ENCODE measurements at places on chromosomes 1 and 21.

GRCh38 chr21:41241341-41241740, 73.4 kb downstream of the BACE2 start:
- DNase-seq, result no peak

- no peak for DNase-seq
These were observed 34.6 kb upstream of the DOCK7 start for GRCh38 chr1:62722796-62723195.

GRCh38 chr21:46483300-46484295, 24.9 kb downstream of the DIP2A start:
- no peak for DNase-seq

DNA sequence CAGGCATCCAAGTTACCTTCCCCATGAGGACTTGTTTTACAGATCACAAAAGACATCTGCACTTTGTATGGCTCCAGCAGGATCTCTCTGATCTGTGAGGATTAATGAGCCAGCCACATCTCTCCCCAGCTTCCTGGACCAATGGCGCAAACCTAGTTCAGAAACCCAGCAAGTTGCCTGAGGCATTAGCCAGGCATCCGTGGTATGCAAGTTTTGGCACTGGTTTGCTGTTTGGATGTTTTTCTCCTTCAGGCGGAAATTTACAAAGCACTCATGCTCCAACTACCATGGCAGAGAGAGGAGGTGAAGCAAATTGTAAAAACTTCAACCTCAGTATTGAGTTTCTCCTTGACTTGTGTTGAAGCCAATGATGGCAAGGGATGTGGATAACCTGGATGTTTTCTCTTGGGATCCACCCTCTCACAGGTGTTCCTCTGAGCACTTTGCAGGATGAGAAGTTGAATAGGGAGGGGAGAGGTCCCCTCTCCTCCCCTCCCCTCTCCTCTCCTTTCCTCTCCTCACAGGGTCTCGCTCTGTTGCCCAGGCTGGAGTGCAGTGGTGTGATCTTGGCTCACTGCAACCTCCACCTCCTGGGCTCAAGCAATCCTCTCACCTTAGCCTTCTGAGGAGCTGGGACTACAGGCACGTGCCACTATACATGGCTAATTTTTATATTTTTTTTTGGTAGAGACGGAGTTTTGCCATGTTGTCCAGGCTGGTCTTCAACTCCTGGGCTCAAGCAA, 25.6 kb upstream of the ENO1 start:
- no peak for DNase-seq

- DNase-seq, result no peak
These were observed 43.1 kb upstream of the IGSF21 start for GRCh38 chr1:18064534-18064933.

DNA sequence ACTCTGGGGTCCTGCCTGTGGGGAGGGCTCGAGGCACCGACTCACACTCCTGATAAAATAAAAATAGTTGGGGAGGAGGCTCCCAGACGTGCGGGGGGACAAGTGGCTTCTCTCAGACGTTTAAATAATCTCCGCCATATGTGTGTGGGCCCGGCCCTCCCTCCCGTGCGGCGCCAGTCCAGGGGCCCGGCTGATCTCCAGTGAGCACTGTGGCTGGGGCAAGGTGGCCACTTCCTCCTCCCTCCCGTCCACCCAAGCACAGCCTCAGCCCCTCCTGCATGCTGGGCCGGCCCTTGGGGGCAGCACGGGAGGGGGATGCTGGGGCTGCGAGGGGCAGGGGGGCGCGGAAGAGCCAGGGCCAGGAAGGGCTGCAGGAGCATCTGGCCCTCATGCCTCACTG, 4.0 kb upstream of the PLCH2 start:
- no peak for DNase-seq

DNA sequence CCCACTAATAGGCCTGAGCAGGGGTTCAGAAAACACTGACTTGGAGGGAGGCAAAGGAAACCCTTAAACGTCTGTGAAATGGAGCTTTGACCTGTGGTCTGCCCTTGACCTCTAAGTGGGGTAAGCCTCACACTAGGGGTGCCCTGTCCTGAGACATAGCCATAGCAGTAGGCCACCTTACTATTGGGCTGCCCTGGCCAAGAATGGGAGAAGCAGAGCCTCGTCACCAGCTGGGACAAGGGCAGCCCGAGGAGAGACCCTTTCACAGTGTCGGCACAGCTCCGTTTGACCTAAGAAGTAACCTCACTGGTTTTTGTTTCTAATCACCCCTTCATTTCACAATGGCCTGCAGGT, 26.4 kb upstream of the IFNAR2 start:
- no peak for DNase-seq

- no peak for DNase-seq
These were observed 86.4 kb downstream of the FAM78B start for GRCh38 chr1:166080277-166080966.

DNA sequence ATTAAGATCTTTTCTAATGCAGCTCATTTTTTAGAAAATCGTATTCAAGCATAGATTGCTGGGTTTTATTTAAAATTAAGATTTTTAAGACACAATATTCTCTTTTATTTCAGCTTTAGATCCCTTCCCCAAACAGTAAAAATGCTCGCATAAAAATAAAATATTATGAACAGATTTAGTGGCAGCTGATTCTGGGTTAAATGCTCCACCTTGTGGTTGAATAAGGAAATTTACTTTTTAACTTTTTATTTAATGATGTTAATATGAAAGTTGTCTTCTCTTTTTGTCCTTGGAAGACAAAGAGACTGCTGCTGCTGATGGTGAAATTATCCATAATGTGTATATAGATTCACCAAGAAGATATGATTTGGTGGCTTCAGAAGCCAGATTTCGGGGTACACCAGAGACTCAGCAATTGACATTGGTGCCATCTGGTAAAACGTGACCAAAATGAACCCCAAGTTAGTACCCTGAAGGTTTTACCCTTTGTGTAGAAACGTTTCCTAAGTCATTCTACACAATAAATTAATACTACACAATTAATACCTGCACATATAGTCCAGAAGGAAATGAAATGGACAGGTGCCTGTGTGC, 128.0 kb downstream of the ADAMTS1 start:
- no peak for DNase-seq

- DNase-seq, result peak; percentile 67
These were observed 479 bp upstream of the ACADM start for GRCh38 chr1:75723989-75724471.

DNA sequence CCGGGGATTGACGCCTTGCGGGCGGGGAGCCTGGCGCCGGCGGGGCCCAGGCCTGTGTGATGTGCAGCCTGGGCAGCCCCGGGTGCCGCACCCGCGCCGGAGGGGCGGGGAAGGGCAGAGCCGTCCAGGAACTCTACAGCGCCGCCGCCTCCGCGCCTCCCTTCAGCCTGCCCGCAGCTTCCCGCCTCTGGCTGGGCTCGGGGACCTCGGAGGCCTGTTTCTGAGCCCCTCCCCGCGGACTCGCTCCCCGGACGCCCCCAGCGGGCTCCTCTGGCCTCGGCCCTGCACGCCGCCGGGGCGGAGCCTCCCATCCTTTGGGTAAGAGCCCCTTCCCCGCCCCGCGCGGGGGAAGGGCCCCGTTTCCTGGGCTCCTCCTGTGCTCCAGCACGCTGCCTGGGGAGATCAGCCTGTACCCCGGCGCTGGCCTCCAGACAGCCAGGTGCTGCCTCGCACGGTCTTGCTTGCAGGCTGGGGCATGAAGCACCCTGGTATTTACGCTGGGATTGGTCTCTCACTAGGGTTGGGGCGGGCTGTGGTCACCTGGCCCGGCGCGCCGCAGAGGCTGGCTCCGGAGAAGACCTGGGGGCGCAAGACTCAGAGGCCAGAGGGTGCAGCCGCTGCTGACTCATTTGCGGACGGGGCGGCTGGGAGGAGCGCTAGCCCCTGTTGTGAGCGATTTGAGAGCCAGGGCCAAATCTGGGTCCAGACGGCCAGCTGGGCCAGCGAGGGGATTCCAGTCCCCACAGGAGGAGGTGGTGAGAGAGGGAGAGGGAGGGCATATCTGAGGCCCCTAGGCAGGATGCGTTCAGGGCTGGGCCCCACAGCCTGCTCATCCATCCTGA, 5.7 kb upstream of the ACOT11 start:
- peak; percentile 41 for DNase-seq

DNA sequence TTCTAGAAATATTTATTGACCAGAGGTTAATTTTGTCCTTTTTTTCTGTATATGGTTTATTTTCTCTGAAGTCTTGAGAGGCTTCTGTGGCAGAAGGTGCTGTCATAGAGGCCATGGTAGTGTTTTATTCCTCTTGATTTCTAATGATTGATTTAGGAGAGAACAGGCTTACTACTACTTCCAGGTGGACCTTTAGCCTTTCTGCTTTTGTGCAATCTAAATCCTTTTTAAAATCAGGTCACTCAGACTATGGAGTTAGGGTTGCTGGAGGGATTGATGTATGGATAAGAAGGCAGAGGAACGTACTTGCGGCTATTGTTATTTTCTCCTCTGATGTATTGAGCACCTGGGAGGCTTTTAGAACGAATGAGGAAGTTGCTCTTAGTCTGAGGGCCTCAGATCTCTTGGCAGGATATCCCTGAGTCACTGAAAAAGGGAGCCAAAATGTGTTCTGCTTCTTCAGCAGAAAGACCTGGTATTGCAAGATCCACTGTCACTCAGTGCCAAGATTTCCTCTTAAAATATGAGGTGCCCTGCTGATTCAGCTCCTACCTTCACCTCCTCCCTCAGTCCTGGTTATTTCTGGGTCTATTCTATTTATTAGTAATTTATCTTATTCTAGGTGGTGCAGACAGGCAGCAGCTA, 277.4 kb downstream of the ZNF648 start:
- no peak for DNase-seq

DNA sequence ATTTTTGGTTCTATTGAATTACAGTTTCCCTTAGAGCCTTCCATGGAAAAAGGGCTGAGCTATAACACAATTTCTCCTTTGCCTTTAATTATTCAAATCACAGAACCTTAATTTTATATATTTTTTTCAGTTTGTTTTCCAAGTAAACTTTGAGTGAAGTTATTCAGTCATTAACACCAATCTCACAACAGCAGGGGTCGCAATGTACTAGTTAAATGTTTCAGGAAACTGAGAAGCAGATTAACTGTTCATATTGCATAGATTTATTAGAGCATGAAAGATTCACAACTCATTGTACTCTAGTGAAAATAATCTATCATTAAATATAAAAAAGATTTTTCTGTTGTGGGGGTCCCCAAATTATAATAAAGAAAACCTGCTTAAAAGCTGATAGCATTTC, 64.1 kb downstream of the KIFAP3 start:
- no peak for DNase-seq

DNA sequence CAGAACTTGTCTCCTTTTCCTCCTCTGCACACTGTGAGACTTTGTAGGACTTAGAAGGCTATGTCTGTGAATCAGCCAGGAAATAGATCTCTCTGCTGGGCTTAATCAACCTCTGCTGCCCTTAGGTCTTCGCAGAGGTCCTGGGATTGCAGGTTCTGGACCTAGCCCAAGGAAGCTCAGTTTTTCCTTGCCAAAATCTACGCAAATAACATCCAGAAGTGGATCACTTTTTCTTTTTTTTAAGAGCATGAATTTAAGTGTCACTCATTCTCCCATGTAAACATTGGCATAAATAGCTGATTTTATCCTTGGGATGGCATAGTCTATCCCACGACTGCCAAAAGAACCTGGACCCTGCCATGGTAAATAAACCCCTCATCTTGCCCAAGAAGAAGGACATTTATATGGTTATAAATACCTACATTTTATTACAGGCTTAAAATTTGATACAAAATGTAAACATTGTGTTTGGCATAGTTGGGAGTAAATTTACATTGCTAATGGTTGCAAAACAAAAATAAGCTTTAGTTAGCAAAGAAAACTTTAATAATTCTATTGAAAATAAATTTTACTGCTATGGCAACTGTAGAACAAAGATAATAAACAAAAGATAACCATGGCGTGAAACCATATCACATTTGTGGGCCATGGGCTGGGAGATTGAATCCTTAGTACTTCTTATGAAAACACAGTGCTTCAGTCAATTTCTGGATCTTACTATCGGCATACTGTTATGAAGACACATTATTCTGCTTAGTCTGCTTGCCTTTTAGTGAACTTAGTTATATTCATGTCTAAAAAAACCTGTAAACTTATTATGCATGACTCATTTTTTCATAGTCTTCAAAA, 24.5 kb upstream of the DISC1 start:
- no peak for DNase-seq

- no peak for DNase-seq
These were observed 10.7 kb downstream of the YBX1 start for GRCh38 chr1:42692911-42693310.
